ENCODE measurements at places on chromosomes 2 and 18.

GRCh38 chr2:215384710-215385109 lies 51.2 kb downstream of the FN1 start:
- DNase-seq: no peak

GRCh38 chr2:141162314-141162713 lies 968.5 kb downstream of the LRP1B start:
- no peak for DNase-seq

DNA sequence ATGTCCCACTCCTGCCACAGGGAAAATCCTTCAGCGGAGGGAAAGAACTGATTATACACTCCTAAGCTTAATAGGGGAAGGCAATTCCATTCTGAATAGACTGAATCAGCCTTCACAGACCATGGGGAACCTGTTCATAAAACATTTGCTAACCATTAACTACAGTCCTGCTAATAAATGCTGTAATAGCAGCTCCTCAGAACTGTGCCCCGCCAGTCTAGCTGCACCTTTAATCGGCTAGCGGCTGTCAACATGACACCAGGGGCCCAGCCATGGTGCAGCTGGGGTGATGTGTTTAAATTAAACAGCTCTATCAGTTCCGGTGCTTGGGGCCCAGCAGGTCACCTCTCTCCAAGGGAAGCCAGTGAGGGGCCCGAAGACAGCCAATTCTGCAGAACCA lies 77.8 kb downstream of the GALNT14 start:
- no peak for DNase-seq

DNA sequence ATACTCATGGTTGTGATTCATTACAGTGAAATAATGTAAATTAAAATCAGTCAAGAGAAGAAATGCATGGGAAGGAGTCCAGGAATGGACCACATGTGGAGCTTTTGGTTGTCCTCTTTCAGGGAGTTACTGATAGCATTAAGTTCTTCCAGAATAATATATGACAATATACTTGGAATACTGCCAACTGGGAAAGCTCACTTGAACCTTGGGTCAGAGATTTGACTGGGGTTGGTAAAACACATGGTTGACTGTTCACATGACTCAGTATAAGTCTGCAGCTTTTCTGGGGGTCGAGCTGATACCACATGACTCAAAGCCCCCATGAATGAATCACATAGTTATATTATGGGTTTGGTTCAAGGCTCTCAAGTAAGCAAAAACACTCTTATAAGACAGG lies 1109.0 kb upstream of the CHAC2 start:
- no peak for DNase-seq

GRCh38 chr18:250685-251084 lies 17.2 kb downstream of the THOC1 start:
- no peak for DNase-seq

- no peak for DNase-seq
Observed at GRCh38 chr2:223947711-223948205, 2.6 kb upstream of the WDFY1 start.

GRCh38 chr2:36717603-36718266 lies 21.2 kb downstream of the VIT start:
- DNase-seq: no peak

- no peak for DNase-seq
Observed at GRCh38 chr2:105396254-105397024, 2.4 kb downstream of the FHL2 start.

GRCh38 chr18:424071-424661 lies 76.3 kb downstream of the COLEC12 start:
- DNase-seq: no peak

- no peak for DNase-seq
Observed at GRCh38 chr2:60535685-60536312, 17.7 kb downstream of the BCL11A start.

- no peak for DNase-seq
Observed at GRCh38 chr2:70921839-70922234, 13.9 kb upstream of the ATP6V1B1 start.

GRCh38 chr18:11004294-11004693 lies 145.1 kb downstream of the PIEZO2 start:
- no peak for DNase-seq

DNA sequence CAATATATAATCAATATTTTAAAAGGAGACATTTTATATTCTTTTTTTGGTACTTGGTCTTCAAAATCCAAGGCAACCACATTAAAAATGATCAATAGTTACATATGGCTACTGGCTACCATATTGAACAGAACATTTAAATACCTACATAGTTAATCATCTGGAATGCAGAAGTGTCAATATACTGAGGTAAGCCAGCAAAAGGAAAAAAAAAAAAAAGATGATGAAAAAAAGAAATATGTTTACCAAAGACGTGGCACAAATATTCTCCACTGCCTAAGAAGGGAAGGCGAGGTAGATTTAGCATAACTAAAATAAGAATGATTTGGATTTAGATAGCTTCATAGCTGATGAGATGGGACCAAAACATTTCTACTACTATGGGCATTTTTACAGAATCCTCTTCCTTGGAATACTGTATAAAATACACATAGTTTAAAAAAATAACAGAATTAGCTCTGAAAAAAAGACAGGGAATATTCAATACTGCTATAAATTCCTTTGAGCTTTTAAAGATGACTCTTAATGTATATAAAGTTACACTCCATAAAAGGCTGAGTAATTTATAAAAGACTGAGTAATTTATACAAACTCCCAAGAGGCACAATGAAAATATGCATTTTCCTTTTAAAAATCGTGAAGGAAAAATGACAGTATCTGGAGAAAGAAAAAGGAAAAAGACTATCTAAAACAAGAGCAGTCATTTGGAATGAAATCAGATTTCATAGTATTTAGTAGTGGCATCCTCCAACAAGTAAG lies 63.5 kb downstream of the CDH2 start:
- no peak for DNase-seq

DNA sequence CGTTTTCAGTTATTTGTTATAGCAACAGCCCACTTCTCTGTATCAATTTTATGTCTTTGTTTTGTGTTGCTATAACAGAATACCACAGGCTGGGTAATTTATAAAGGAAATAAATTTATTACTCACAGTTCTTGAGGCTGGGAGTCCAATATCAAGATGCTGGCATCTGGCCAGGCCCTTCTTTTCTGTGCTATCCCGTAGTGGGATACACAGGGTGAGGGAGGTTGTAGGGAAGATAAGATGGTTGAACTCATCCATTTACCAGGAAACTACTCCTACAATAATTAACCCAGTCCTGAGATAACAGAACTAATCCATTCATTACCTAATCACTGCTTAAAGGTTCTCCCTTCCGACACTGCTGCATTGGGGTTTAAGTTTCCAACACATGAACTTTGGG lies 220.7 kb downstream of the TPGS2 start:
- DNase-seq: no peak

- no peak for DNase-seq
Observed at GRCh38 chr18:48818329-48819254, 132.2 kb downstream of the SMAD7 start.

DNA sequence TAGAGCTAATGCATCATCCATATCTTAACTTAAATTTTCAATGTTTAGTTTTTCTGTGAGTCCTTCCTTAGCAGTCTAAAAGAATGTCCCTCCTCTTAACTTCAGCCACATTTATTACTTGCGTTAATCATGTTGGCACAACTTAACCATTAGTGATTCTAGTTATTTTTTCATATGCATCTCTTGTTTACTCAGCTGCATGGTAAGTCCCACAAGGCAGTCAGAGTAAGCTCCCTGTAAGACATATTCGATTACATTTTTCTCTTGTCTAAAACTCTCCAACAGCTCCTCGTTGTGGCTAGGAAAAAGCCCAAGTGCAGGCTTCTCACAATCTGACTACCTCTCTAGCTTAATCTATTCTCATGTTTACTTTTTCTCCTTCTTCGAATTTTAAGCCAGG lies 2045.3 kb upstream of the PIK3C3 start:
- no peak for DNase-seq

DNA sequence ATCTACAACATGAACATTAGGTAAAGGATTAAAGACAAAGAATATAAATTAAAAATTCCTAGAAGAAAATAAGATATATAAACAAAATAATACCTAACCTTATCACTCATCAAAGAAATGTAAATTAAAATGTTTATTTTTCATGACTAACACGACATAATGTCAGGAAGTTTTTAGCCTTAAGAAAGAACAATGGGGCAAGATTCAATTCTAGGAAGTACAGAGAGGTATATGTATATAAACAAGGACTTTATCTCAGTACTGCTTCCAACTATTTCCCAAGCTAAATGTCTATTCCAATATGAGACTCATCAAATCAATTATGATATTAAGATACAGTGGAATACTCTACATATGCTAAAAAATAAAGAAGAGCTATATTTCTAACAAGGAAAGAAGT lies 44.1 kb downstream of the TTC21B start:
- no peak for DNase-seq

DNA sequence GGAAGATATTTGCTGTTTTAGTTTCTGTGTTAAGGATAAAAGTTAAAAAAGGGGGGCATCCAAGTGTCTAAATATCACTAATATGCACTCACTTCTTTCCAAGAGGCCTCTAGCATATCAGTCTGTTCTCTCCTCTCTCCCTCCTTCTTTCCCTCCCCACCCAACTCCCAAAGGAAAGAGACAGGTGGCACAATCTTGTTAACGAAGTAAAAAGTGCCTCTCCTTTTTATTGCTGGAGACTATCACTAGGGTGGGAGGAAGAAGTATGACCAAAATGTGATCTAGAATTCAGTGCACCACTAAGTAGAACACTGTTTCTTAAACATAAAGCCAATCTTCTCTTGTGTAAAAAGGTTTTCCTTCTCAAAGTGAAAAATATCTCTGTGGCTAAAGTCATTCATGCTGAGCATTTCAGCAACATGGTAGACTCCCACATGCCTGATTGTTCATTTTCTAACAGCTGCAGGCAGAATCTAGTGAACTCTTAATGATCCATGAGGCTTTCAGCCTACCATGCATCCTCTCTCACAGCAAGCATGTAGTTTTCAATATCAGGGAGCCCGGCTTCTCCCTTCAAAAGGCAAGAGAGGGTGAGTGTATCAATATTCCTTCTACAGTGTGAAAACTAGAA lies 39.5 kb downstream of the RNU4ATAC start:
- DNase-seq: no peak

DNA sequence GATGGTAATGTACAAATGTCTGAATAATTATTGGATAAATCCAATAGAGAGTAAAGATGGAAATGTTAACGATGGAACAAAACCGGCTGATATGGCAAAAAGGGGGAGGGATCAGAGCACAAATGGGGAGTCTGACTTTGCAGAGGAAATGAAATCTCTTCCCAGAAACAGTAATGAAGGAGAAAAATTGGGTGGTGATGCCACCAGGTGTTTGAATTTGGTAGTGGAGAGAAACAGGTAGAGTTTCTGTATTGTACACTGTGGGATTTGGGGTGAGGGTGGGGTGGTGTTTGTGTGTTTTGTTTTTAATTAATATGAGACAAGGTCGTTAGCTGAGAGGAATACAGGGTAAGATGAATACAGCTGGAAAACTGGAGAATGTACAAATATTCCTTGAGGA lies 20.4 kb upstream of the XDH start:
- DNase-seq: no peak

- no peak for DNase-seq
Observed at GRCh38 chr2:161118722-161119121, 41.5 kb upstream of the TANK start.

- no peak for DNase-seq
Observed at GRCh38 chr2:17591846-17592245, 51.4 kb downstream of the VSNL1 start.

GRCh38 chr2:239949075-239949474 lies 76.1 kb downstream of the NDUFA10 start:
- no peak for DNase-seq

- no peak for DNase-seq
Observed at GRCh38 chr2:23351388-23352141, 33.4 kb upstream of the KLHL29 start.

DNA sequence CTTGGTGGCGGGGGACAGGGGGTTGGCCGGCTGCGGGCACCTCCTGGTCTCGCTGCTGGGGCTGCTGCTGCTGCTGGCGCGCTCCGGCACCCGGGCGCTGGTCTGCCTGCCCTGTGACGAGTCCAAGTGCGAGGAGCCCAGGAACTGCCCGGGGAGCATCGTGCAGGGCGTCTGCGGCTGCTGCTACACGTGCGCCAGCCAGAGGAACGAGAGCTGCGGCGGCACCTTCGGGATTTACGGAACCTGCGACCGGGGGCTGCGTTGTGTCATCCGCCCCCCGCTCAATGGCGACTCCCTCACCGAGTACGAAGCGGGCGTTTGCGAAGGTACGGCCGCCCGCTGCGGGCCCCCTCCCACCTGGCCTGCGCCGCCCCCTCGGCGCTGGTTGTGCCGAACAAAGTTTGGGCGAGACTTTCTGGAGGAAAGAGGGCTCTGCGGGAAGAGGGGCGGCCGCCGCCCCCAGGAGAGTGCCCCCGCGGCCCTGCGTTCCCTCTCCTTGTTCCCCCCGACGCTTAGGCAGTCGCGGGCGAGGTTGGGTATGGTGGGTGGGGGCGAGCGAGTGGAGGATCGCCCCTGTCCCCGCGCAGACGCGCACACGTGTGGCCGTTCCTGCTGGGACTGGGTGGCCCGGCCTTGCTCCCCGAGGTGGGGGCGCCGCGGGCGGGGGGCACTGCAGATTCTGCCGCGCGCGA lies 866 bp downstream of the CRIM1 start:
- no peak for DNase-seq

GRCh38 chr2:201152999-201153815 lies 29.7 kb upstream of the CASP10 start:
- DNase-seq: no peak

GRCh38 chr2:88606371-88607030 lies 20.8 kb downstream of the EIF2AK3 start:
- DNase-seq: no peak

DNA sequence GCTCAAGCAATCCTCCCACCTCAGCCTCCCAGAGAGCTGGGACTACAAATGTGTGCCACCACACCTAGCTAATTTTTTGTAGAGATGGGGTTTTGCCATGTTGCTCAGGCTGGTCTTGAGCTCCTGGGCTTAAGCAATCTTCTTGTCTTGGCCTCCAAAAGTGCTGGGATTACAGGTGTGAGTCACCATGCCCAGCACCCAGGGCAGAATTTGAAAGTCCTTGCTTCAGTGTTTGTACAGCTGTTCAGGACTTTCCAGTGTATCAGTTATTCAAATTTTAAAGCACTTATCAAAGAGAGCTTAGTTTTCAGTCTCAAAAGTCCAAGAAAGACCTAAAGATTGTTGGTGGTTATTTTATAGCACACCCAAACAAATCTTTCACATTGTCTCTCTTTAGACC lies 43.6 kb upstream of the VPS54 start:
- no peak for DNase-seq

GRCh38 chr18:7840411-7840810 lies 273.3 kb downstream of the PTPRM start:
- no peak for DNase-seq

GRCh38 chr2:169911119-169911518 lies 83.9 kb downstream of the UBR3 start:
- no peak for DNase-seq

GRCh38 chr2:29216609-29216909 lies 101.3 kb downstream of the CLIP4 start:
- no peak for DNase-seq
